Activated CD8-positive, alpha-beta T cell treated with anti-CD3 and anti-CD28 coated beads, Interleukin-2, amount 10 ng/mL, durations not matched to agents 7 days and 5 days (primary cell): ENCODE measurements at places on chromosomes 3 and 15. TPM values are rescaled to one million over a fixed set of nuclear protein-coding genes. Genes with fewer than 3 reads are reported as not detected.

Gene CDC25A
- total RNA-seq: 31.3 TPM

Gene APEH
- 192 TPM for total RNA-seq

DNA sequence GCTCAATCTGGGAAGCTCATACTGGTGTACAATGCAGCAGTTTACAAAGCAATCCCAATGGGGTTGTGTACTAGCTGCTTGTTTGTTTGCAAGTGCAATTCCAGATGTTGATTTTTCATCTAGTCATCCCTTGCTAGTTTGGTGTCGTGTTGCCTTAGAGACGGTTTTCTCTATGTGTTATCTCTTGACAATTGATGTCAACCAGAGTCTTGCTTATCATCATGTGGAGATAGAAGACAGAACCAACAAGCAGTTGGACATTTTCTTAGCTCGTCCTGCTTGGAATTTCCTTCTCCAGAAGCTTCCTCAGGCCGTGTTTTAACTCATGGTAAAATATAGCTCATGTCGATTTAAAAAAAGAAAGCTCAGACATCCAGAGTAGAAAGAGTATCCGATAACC is 262.0 kb upstream of the KCNH8 start:
- no peak overlapping the region for H3K27ac ChIP-seq
- no peak overlapping the region for H3K4me3 ChIP-seq
- H3K4me1 ChIP-seq: peaks cover 3% of the 10 kb centered on the region
- peaks cover 6% of the 10 kb centered on the region for H3K27me3 ChIP-seq

DNA sequence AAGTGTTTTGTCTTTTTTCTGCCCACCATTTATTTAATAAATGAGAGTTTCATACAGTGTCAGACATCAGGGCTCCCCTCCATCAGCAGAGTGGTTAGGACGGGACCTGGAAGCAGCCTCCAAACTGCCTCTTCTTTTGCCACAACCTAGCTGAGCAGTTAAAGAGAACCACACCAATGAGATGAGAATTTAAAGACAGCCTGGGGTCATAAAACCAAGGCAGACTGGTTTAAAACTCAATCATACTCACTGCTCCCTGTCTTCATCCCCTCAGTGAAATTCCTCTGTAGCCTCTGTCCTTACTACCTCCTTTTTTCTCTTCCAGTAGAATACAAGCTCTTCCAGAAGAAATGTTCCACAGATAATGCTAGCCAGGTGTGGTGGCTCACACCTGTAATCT is 78.7 kb downstream of the WWTR1 start:
- H3K4me3 ChIP-seq: no peak overlapping the region
- no peak overlapping the region for H3K27ac ChIP-seq
- no peak for DNase-seq
- H3K27me3 ChIP-seq: peaks cover 16% of the 10 kb centered on the region

DNA sequence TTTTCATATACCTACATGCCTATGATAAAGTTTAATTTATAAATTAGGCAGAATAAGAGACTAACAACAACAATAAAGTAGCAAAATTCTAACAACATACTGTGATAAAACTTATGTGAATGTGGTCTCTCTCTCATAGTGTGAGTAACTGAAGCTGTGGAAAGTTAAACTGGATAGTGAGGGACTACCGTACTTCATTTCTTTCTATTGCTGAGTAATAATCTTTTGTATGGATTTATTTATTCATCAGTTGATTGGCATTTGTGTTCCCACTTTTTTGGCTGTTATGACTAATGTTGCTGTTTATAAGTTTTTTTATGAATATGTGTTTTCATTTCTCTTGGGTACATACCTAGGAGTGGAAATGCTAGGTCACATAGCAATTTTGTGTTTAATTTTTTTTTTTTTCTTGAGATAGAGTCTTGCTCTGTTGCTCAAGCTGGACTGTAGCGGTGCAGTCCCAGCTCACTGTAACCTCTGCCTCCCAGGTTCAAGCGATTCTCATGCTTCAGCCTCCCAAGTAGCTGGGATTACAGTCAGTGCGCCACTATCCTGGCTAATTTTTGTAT is 41.0 kb downstream of the RNF111 start:
- peaks cover 10% of the 10 kb centered on the region for H3K4me1 ChIP-seq
- no peak for DNase-seq
- peaks cover 44% of the 10 kb centered on the region for H3K36me3 ChIP-seq
- no peaks in the 10 kb centered on the region for H3K27me3 ChIP-seq
- no peak overlapping the region for H3K27ac ChIP-seq

GRCh38 chr3:179369621-179370020 is 22.1 kb downstream of the MFN1 start:
- no peaks in the 10 kb centered on the region for H3K27me3 ChIP-seq
- no peak for DNase-seq
- no peak overlapping the region for H3K4me3 ChIP-seq
- H3K4me1 ChIP-seq: no peaks in the 10 kb centered on the region
- peaks cover 21% of the 10 kb centered on the region for H3K36me3 ChIP-seq
